ENCODE measurements at places on chromosomes 6 and 20.

DNA sequence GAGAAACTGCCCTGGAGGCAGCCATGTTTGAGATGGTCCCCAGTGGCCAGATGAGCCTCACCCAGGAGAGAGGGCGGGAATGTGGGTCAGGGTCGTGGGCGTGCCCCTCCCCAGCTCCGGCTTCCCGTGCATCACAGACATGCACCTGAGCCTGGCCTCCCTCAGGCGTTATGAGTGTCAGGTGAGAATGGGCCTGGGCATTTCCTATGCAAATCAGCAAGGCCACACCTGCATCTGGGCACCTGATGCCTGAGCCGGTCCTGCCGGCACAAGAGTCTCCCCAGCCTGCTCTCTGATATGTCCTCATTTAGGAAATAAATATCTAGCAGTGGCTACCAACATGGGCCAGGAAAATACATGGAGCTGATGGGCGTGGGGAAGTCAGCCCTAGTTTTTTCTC lies 82.4 kb downstream of the RAMACL start:
- DNase-seq: no peak

DNA sequence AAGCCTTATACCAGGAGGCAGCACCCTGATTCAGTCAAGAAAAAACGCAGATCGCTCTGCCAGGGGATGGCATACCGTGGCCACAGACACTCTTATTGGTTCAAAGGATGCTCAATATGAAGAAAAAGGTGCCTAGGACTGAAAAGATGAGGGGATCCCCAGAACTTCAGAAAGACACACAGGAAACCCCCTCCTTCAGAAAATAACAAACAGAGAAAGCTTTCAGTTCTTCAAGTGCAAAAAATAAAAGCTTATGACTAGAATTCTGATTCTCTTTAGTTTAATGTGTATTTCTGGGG lies 17.7 kb upstream of the MYB start:
- peak; percentile 48 for DNase-seq

DNA sequence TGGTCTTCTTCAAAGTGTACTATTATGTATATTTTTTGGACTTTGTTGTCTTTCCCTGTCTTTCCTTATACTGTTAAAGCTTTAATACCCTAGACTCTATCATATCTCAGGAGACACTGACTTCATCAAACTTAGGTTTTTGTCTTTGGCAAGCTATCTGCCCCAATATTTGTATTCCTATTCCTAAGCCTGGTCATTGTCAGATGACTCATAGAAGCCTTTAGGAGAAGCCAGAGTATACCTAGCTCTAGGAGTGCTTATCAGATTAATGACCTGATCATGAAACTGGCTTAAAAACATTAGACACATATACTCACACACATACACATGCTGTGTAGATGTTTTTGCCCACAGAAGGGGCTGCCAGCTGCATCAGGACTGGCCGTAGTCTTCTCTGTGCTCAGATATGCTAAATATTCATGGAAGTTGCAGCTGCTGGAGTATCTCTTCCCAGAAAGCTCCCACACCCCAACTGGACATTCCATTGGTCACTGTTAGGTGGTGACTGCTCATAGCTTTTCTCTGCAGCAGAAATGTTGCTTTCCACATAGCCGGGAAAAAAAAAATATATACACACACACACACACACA lies 102.0 kb downstream of the ANKS1A start:
- DNase-seq: no peak

DNA sequence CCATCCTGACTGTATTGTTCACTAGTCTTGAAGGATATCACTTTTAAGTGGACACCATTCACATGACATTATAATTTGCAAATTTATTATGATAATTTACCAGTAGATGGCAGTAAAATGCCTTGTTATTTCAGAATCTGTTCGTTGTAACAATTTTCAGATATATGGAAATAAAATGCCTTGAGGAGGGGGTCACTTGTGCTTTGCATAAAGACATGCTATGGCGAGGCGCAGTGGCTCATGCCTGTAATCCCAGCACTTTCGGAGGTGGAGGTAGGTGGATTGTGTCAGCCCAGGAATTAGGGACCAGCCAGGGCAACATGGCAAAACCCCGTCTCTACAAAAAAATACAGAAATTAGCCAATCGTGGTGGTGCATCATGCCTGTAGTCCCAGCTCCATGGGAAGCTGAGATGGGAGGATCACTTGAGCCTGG lies 9.0 kb upstream of the NCOA6 start:
- DNase-seq: peak; percentile 36

DNA sequence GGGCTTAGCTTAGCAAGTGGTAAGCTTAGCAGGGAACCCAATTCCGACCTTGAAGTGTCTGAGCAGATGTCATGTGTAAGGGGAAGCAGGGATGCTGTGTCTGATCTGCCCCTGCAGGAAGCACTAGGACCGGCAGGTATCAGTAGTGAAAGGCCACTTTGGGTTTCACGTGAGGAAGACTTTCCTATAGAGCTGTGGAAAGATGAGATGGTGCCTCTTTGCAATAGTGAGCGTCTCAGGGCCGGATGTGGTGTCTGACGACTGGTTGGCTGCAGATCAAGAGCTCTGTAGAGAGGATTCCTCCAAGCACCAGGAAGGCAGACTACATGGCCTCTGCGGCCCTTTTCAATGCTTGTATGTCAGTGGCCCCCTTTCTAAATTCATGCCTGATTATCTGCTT lies 98.3 kb downstream of the TIAM2 start:
- peak; percentile 27 for DNase-seq

DNA sequence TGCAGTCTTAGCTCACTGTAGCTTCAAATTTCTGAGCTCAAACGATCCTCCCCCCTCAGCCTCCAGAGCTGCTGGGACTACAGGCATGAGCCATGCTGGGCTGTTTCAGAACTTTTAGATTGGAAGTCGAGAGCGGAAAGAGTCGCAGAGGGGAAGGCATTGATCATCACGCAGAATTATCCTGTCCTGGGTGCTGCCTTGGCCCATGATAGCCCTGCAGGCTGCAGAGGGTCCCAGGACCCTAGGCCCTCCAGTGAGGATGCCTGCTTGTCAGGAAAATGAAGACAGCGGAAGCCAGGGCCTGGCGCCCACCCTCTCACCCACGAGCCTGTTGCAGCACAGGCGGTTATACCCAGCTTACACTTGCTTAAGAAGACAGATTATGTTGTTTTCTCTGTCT lies 9.1 kb downstream of the TMEM181 start:
- no peak for DNase-seq

- no peak for DNase-seq
These were observed 33.9 kb downstream of the PHACTR2 start for GRCh38 chr6:143711714-143712113.

- no peak for DNase-seq
These were observed 66.8 kb downstream of the SCAND1 start for GRCh38 chr20:35887393-35888064.

DNA sequence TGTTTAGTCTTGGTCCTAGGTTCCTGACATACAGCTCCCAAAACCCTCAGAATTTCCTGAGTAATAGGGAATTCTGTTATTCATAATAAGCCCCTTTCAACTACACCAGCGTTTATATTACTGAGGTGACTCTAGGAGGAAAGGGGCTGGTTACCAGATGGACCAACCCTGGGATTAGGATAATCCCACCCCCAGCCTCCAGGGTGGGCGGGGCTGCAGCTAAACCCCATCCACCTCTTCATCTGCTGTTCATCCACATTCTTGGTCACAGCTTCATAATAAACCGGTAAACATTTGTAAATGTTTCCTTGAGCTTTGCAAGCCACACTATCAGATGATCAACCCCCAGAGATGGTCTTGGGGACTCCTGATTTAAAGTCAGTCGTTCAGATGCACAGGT lies 38.3 kb downstream of the NINL start:
- no peak for DNase-seq

DNA sequence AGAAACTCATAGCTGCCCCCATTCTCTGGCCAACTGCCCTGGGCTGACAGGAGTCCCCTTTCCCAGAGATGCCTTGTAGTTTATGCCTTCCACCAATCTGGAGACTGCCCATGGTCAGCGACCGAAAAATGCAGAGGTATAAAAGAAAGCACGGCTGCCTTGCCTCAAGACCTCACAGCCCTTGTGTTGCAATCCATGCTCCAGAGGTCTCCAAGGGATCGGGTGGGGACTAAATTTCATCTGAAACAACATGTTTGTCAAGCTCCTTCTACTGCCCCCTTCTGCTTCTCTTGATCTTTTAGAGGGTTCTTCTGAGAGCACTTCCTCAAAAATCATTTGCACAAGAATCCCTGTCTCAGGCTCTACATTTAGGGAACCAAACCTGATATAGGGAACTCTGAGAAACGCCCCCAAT lies 128.8 kb downstream of the PLCB1 start:
- no peak for DNase-seq

DNA sequence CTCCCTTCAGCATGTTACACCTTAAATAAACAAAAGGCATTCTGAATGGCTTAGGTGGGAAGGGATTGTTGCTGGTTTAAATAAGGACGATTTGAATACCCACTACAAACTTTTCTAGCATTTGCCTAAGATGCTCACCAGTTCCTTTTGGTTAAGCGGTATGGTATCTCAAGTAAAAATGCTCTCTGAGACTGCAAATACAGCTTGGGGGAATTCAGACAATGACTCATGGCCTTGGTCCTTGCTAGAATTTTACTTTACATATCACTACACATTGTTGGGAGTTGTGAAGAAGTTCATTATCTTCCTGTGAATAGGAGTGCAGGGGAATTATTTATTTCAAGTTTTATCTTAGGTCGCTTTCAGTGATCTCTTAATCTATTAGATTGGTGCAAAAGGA lies 670.7 kb downstream of the UTRN start:
- DNase-seq: no peak

DNA sequence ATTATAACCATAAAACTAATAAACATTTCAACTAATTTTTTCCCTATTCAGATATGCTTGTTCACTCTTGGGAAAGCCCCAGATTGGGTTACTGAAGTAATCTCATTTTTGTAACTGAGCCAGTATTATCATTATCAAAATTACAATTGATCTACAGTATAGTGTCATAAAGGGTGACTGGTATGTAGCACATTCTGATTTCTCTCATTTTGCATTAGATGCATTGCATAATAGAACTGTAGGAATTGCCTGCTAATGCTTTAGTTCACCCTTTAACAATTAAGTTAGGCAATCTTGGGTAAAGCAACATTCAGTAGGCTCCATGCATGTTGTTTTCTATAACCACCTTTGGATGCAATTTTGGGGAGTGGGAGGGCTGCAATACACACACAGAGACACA lies 150.8 kb upstream of the FLRT3 start:
- DNase-seq: no peak
